ENCODE measurements at places on chromosomes 12 and 14. TPM values are rescaled to one million over a fixed set of nuclear protein-coding genes. Genes with fewer than 3 reads are reported as not detected.

The C12orf42 gene
- not detected for total RNA-seq

The KRT4 gene
- 11,803 TPM for total RNA-seq

The SLC10A1 gene
- not detected for total RNA-seq

The C3AR1 gene
- 0.15 TPM for total RNA-seq

The KCNH5 gene
- not detected for total RNA-seq

The ING4 gene
- 37.0 TPM for total RNA-seq

The FAM234B gene
- 3.1 TPM for total RNA-seq

The FOXG1 gene
- total RNA-seq, result not detected

The NEUROD4 gene
- not detected for total RNA-seq

The GLT1D1 gene
- total RNA-seq, result 0.62 TPM

The TDRD9 gene
- 0.72 TPM for total RNA-seq

The COCH gene
- not detected for total RNA-seq

The OR4K13 gene
- not detected for total RNA-seq

The GDF3 gene
- not detected for total RNA-seq

The TROAP gene
- total RNA-seq, result 4.6 TPM

The CLEC4E gene
- total RNA-seq, result 0.19 TPM

The C1QL4 gene
- not detected for total RNA-seq

The TMEM117 gene
- total RNA-seq, result 26.7 TPM

The CLEC4C gene
- not detected for total RNA-seq

The REP15 gene
- total RNA-seq, result not detected

The SAMD15 gene
- total RNA-seq, result 0.48 TPM

The NKX2-1 gene
- total RNA-seq, result not detected

The MYO1H gene
- not detected for total RNA-seq

The ORMDL2 gene
- total RNA-seq, result 31.9 TPM

The HOXC6 gene
- total RNA-seq, result not detected

The HCAR2 gene
- 24.1 TPM for total RNA-seq

The TMEM30B gene
- total RNA-seq, result 26.1 TPM

Data from esophagus squamous epithelium (tissue), 5 donors.